ENCODE measurements at places on chromosomes 5 and 9.

GRCh38 chr5:167145841-167146240 lies 1145.6 kb upstream of the WWC1 start:
- no peak for DNase-seq

GRCh38 chr9:125189011-125189360 lies 617 bp downstream of the PPP6C start:
- peak; percentile 48 for DNase-seq

DNA sequence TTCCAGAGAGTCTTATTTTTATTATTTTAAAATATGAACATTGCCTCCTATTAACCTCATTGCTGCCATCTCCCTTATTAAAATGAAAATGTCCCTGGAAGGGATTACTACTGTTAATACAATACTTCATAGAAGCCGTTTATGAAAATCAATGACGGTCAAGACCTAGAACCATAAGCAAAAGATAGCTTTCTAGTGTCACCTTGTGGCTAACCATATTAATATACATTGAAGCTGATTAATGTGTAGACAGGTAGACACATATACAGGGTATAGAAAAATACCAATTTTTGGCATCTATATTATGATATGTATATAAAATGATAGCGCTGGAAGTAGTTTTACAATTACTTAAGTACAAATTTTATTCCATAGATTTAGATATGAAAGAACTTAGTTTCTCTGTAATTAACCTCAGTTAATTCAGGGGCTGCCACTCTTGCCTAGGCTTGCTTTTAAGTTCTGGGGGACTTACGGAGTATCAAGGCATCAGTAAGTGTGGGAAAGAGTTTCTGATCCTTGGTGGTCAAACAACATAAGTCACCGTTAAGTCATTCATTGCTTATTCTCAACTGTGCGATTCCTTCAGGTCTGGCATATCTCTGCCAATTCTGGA lies 2.5 kb upstream of the YTHDC2 start:
- DNase-seq, result peak; percentile 58

- no peak for DNase-seq
Observed at GRCh38 chr5:155019601-155020226, 6.2 kb downstream of the KIF4B start.

- DNase-seq, result no peak
Observed at GRCh38 chr5:176170084-176170483, 68.1 kb upstream of the SIMC1 start.

DNA sequence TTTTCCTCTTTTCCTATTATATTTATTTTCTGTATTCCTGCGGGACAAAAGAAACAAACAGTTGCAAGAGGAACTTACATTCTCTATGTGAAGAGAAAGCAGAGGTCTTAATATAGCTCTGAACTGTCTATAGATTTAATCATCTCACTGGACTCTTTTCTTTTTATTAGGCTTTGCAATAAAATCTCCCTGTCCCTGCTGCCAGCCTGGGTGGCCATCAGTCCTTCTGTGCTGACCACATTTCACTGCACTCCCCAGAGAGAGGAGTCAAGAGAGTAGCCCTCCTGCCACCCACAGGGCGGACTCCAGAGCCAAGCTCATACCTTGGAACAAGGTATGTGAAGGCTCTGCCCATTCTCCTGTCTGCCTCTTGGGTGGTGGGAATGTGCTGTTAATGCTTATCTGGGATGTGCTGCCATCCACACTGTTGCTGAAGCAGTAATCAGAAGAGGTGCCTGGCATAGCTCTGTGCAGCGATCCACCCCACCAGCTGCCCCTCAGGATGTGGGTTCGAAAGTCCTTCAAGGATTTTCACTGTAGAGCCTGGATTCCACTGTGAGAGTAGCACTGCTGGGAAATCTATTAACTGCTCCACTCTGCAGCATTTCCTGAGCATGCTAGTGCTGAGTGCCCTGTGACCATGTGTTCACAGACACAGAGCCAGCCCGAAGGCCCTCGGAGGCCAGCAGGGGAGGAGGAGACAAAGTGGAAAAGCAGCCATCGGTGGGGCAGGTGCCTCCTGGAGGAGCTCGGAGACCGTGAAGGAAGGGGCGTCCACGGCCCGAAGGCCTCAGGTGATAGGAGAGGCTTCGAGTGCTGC lies 334.6 kb downstream of the MED10 start:
- DNase-seq, result no peak
